ENCODE measurements at places on chromosomes 5 and 9.

- no peak for DNase-seq
Measured at GRCh38 chr5:150616024-150616470, 24.4 kb upstream of the SYNPO start.

DNA sequence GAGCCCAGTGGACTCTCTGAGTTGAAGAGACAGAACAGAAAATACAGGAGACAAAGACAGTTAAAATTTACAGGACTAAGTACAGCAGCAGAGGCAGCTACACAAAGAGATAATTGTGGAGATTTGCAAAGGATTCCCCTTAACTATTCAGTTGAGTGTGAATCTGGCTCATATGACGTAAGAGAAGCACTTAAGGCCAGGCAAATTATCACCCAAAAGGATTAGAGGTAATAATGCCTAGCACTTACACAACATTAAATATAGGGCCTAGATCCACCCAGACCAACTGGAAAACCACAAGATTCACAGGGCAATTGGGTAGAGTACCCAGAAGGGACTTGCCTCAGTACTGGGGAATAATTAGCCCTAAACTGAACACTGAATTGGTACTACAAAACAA is 41.3 kb downstream of the ADAMTS6 start:
- DNase-seq = no peak

DNA sequence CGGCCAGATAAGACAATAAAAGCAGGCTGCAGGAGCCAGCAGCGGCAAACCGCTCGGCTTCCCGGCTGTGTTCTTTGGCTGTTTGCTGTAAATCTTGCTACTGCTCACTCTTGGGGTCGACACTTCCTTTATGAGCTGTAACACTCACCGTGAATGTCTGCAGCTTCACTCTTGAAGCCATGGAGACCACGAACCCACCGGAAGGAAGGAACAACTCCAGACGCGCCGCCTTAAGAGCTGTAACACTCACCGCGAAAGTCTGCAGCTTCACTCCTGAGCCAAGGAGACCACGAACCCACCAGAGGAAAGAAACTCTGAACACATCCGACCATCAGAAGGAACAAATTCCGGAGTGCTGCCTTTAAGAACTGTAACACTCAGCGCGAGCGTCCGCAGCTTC is 451.7 kb downstream of the AGTPBP1 start:
- no peak for DNase-seq

- DNase-seq = no peak
Measured at GRCh38 chr5:69331528-69332445, 814 bp downstream of the CCDC125 start.

- DNase-seq = no peak
Measured at GRCh38 chr5:79111387-79111959, at the start of gene BHMT. Gene BHMT (plus strand): TSS chr5:79111809. CDS start chr5:79111886, 77 bp downstream.

DNA sequence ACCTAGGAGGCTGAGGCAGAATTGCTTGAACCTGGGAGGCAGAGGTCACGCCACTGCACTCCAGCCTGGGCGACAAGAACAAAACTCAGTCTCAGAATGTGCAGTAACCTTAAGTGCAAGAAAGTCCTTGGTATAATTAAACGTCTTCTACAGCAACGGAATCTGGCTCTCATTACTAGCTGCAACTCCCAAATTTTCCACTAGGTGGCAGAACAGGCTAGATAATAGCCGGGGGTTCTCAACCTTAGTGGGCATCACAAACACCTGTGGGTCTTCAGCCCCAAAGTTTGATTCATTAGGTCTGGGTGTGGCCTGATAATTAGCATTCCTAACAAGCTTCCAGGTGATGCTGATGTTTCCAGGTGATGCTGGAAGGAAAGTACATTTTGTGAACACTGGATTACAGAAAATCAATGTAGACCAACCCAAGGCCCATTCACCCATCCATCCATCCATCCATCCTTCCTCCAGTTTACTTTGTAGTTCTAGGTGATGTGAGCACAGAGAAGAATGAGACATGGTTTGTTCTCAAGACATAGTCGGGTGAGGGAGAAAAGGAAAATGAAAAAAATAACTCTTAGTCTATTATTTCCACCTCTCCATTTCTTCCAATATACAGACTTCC is 37.3 kb downstream of the FBXW2 start:
- DNase-seq = peak; percentile 66

- DNase-seq = no peak
Measured at GRCh38 chr9:127919253-127919815, 2.5 kb upstream of the ST6GALNAC4 start.

DNA sequence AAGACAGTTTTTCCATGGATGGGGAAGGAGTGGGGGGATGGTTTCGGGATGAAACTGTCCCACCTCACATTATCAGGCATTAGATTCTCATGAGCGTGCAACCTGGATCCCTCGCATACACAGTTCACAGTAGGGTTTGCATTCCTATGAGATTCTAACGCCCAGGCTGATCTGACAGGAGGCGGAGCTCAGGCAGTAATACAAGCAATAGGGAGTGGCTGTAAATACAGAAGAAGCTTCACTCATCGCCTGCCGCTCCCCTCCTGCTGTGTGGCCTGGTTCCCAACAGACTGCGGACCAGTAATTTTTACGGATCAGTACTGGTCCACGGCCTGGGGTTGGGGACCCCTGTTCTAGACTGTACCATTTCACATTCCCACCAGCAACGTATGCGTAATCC is 68.3 kb upstream of the OTULINL start:
- no peak for DNase-seq

- DNase-seq = no peak
Measured at GRCh38 chr9:26949637-26950069, 2.6 kb upstream of the PLAA start.

GRCh38 chr5:157616785-157617184 is 35.5 kb downstream of the SOX30 start:
- no peak for DNase-seq

DNA sequence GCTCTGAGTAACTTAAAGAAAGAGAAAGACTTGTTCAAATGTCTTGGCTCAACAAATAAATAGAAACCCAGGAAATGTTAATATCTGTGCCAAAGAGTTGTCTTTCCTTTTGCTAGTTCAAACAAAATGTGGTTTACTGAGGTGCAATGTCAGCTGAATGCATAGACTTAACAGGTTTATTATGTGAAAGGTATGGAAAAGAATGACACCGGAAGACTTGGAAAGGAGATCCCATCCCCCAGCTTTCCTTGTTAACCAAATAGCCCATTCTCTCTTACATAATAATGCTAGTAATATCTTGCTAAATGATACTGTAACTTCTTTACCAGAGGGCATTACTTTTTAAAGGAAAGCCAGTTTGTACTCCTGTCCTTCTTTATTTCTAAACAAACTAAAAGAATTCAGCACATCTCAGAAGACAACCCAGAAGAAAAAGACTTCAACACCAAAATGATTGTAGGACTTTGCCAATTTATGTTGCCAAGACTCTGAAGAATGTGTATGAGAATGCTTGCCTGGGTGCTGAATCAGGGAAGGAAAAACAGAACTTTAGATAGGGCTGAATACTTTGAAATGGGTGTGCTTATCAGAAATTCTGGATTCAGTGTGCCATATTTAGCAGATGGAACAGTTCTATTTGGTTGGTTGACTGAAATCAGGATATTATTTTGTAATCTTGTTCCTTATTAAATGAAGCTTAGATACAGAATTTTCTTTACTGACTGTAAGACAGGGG is 344.1 kb downstream of the TMEM38B start:
- no peak for DNase-seq

DNA sequence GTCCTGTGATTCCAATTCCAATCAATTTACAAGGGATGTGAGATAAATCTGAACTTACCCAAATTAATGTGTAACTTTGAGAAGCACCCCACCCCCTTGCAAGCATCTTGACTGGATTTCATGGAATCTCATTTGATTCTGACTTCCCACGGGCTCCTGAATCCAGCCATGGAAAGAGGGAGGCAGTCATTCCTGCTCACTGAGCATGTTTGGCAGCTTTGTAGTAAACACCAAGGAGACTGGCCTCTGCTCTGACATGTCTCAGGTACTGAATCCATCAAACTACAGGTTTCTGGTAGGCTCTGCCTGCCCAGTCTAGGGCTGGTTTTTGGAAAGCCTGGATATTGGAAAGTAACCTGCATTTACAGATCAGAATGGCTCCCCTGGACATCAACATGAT is 357.6 kb downstream of the ARHGEF28 start:
- no peak for DNase-seq

DNA sequence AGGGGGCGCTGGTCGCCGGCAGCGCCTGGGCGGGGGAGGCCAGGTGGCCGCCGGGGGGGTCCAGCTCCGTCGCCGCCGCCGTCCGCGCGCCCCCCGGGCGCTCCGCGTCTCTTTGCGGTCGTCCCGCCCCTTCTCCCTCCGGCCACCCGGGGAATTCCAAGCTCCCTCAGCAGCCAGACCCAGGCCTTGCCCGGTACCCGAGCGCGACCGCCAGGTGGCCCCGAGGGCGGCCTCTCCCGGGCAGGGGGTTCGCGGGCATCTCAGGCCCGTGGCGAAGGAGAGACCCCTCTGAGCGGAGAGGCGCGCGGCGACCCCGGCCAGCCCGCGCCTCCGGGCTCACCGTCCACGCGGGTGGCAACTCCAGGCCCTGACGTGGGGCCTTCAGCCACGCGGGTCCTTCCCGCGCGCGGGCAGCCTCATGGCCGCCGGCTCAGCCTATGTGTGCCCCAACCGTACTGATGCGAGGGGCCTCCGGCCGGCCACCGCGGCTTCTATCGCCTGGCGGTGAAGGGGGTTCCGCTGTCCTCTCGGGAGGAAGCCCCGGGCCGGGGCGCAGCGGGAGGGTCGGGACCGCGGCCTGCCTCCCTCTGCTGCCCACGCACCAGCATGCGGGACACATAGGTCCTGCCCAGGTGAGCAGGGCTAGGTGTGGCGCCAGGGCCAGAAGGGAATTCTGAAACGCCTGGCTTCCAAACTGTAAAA is 529 bp upstream of the NRARP start:
- DNase-seq = no peak

- DNase-seq = peak; percentile 44
Measured at GRCh38 chr9:33446946-33447798, at the start of gene AQP3. Gene AQP3 (minus strand): TSS chr9:33447593. CDS start chr9:33447530, 63 bp downstream.

- no peak for DNase-seq
Measured at GRCh38 chr9:133394687-133395271, 18.6 kb downstream of the STKLD1 start.

- no peak for DNase-seq
Measured at GRCh38 chr9:103514767-103515166, 519.6 kb downstream of the CYLC2 start.

Measured in activated T-cell treated with anti-CD3 and anti-CD28 coated beads for 24 hours (primary cell).